Stimulated activated naive B cell treated with anti-CD40 and anti-IgM and Interleukin-4, amounts not matched to agents 10 μg/mL and 1 μg/mL and 100 μg/mL, for 72 hours (primary cell): ENCODE measurements at places on chromosomes 4 and X.

DNA sequence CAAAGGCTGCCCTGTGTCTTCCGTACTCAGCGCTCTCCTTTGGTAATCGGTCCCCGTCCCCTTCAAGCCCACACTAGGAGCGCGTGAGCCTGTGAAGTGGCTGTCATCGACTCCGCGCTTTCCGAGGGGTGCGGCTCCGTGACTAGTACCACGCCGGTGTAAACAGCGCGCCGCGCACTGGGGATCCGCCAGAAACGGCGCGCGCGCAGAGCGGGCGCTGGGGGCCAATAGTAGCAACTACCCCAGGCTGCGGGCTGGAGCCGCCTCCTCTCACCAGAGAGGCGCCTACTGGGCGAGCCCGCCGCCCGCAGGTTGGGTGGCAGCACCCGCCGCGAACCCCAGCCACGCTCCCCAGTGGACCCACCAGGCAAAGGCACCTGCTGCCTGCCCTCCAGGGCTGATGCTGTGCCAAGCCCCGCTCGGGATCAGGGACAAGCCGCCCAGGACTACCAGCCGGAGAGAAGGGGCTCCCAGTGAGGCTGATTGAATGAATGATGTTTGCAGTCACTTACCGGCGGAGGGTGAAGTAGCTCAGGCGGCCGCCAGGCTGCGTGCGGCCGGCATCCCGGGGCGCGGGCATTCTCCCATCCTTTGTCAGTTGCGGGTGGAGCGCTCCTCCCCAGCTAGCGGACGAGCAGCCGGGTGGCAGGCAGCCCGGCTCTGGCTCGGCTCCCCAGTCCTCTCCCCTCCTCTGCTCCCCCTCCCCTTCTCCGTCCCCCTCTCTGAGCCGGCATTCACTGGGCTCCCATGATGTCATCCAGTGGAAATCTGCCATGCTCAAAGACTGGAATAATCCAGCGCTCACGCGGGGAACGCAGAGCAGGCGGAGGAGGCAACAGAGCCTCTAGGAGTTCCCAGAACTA is 370.3 kb upstream of the SMIM31 start:
- DNase-seq: no peak
- no peak overlapping the region for H3K27ac ChIP-seq
- H3K36me3 ChIP-seq: no peaks in the 10 kb centered on the region
- peaks cover 31% of the 10 kb centered on the region for H3K27me3 ChIP-seq

GRCh38 chr4:24791043-24791442 is 4.3 kb upstream of the SOD3 start:
- DNase-seq: no peak
- H3K36me3 ChIP-seq: no peaks in the 10 kb centered on the region
- peaks cover 18% of the 10 kb centered on the region for H3K27me3 ChIP-seq
- no peak overlapping the region for H3K4me3 ChIP-seq
- H3K4me1 ChIP-seq: no peaks in the 10 kb centered on the region

DNA sequence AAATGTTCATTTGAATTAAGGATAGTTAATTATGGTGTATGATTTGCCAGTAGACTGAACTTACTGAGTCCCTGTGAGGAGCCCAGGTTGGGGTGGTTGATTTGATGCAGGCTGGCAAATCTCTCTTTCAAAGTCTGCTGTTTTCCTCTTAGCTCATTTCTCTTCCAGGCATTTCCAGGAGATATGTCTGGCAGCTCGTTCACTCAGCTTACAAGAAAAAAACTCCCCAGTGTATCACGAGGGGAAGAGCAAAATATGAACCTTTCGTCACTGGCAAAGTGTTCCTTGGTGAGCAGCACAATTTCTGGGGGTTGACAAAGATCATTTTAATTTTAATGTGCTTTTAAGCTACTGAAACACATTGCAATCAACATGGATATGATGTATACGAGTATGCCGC is 244.2 kb downstream of the CBLL2 start:
- H3K4me1 ChIP-seq: no peaks in the 10 kb centered on the region
- no peaks in the 10 kb centered on the region for H3K36me3 ChIP-seq
- DNase-seq: no peak
- H3K4me3 ChIP-seq: no peak overlapping the region
- H3K27ac ChIP-seq: no peak overlapping the region

DNA sequence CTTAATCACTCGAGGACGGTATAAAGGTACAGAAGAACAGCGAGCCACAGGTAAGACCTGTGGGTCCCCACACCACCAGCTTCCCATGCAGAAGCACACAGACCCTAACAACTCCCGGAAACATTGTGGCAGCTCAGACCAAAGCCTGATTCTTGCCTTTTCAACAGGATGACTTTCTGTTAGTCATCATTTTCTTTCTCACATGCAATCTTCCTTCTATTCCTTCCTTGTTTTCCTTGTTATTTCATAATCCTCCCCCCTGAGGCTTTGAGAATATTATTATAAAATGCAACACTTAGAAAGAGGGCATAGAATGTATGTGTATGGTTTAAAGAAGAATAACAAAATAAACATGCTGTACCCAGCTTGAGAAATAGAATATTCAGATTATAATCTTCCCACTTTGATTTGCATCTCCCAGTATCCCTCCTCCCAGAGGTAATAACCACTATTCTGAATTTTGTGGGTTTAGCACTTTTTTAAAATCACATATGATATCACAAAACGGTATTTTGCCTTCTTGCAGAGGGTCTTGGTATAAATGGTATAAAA is 100.9 kb downstream of the FHDC1 start:
- H3K27me3 ChIP-seq: no peaks in the 10 kb centered on the region
- DNase-seq: no peak
- no peak overlapping the region for H3K4me3 ChIP-seq
- H3K36me3 ChIP-seq: peaks cover 2% of the 10 kb centered on the region
- no peaks in the 10 kb centered on the region for H3K4me1 ChIP-seq

DNA sequence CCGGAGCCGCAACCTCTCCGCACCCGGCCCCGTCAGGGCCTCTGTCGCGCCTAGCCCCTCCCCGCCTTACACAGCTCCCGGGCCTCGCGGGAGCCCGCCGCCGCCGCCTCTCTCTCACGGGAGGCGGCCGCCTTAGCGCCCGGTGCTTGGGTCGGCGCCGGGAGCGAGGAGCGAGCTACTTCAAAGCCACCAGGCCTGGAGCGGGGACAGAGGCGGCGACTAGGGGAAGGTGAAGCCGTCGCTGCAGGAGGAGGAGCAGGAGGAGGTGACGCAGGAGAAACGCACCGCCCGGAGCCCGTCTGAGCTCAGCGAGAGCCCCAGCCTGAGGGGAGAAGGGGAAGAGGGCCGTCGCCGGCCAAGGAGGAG is 250 bp downstream of the USP9X start:
- H3K27ac ChIP-seq: peak overlapping the region; percentile 100
- no peaks in the 10 kb centered on the region for H3K27me3 ChIP-seq
- H3K4me1 ChIP-seq: peaks cover 11% of the 10 kb centered on the region
- H3K4me3 ChIP-seq: peak overlapping the region; percentile 97
- peak; percentile 69 for DNase-seq

- H3K4me1 ChIP-seq: peaks cover 31% of the 10 kb centered on the region
- H3K27me3 ChIP-seq: peaks cover 15% of the 10 kb centered on the region
- no peak overlapping the region for H3K4me3 ChIP-seq
- DNase-seq: peak; percentile 17
- H3K36me3 ChIP-seq: no peaks in the 10 kb centered on the region
- H3K27ac ChIP-seq: no peak overlapping the region
Measured at GRCh38 chr4:54315561-54316538, 86.8 kb downstream of the PDGFRA start.

GRCh38 chr4:3338321-3338838 is 45.6 kb downstream of the RGS12 start:
- no peak overlapping the region for H3K4me3 ChIP-seq
- H3K27ac ChIP-seq: no peak overlapping the region
- no peaks in the 10 kb centered on the region for H3K36me3 ChIP-seq
- no peak for DNase-seq

- peak overlapping the region; percentile 32 for H3K4me3 ChIP-seq
- DNase-seq: no peak
- peaks cover 21% of the 10 kb centered on the region for H3K27me3 ChIP-seq
- H3K27ac ChIP-seq: no peak overlapping the region
- peaks cover 15% of the 10 kb centered on the region for H3K4me1 ChIP-seq
- peaks cover 14% of the 10 kb centered on the region for H3K36me3 ChIP-seq
Measured at GRCh38 chrX:13651150-13651549, 1.8 kb upstream of the TCEANC start.

DNA sequence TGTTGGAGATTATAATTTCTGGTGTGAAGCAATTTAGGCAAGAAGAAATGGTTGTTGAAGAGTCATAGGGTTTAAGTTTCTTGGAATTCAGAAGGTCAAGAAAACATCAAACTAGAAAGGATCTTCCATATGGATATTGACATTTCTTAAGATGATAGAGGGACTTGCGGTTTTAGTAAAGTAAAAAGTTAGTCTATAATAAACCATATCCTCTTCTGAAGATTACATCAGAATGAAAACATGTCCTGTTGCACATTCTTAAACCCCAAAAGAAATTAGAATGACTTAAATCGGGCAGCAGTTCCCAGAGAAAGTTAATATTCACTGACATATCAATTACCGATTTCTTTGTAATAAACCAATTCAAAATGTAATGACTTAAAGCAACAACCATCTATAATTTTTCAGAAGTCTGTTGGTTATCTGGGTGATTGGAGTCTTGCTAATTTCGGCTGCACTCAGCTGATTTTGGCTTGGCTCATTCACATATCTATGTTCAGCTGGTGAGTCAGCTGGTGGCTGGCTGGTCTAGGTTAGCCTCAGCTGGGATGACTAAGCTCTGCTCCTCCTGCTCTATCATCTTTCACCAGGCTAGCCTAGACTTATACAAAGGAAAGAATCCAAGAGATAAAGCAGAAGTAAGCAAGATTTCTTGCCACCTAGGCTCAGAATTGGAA is 24.4 kb upstream of the DYNLT3 start:
- no peak overlapping the region for H3K4me3 ChIP-seq
- H3K27me3 ChIP-seq: peaks cover 28% of the 10 kb centered on the region
- H3K36me3 ChIP-seq: no peaks in the 10 kb centered on the region
- no peak for DNase-seq

GRCh38 chr4:77728420-77728819 is 90.7 kb downstream of the CNOT6L start:
- no peaks in the 10 kb centered on the region for H3K27me3 ChIP-seq
- H3K27ac ChIP-seq: no peak overlapping the region
- H3K4me3 ChIP-seq: no peak overlapping the region
- peaks cover 36% of the 10 kb centered on the region for H3K36me3 ChIP-seq
- no peak for DNase-seq

- H3K4me1 ChIP-seq: no peaks in the 10 kb centered on the region
- no peak overlapping the region for H3K27ac ChIP-seq
- H3K4me3 ChIP-seq: no peak overlapping the region
- no peak for DNase-seq
- no peaks in the 10 kb centered on the region for H3K36me3 ChIP-seq
Measured at GRCh38 chr4:156475322-156475721, 496.3 kb downstream of the PDGFC start.

DNA sequence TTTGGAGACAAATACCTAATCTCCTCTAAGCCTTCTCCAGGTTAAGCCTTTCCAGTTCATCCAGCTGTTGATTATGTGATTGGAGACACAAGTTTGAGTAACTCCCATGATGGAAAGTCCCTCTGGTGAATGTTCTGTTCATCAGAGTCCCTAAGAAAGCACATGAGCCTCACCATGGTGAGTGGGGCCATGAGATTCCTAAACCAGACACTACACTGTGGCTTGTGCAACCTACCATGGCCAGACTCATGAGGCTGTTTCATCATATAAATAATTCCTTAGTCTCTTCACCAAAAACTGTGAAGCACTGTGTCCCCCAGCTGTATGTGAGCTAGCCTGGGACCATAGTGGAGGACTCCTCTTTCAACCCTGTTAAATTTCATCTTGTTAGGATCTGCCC is 14.4 kb downstream of the PKD2 start:
- H3K4me1 ChIP-seq: peaks cover 9% of the 10 kb centered on the region
- peaks cover 24% of the 10 kb centered on the region for H3K36me3 ChIP-seq
- no peak overlapping the region for H3K27ac ChIP-seq
- no peak overlapping the region for H3K4me3 ChIP-seq
- H3K27me3 ChIP-seq: no peaks in the 10 kb centered on the region

DNA sequence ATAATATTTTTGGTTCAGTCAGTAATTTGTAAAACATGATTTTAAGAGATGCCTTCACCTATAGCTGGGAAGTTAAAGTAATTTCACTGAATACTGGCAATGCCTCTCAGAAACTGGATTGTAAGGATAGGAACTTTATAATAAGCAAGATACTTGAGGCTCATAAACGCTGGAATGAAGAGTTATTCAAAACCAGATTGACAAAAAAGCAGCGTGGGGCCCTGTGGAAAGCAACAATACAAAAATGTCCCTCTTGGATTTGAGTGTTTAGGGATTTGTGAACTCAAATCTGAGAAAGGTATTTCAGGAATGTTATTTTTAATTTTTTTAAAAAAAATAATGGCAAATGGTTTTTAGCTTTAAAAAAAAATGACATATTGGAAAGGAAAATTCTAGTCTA is 94.6 kb downstream of the ANK2 start:
- H3K27me3 ChIP-seq: no peaks in the 10 kb centered on the region
- H3K4me3 ChIP-seq: no peak overlapping the region
- no peak overlapping the region for H3K27ac ChIP-seq
- peaks cover 6% of the 10 kb centered on the region for H3K4me1 ChIP-seq

DNA sequence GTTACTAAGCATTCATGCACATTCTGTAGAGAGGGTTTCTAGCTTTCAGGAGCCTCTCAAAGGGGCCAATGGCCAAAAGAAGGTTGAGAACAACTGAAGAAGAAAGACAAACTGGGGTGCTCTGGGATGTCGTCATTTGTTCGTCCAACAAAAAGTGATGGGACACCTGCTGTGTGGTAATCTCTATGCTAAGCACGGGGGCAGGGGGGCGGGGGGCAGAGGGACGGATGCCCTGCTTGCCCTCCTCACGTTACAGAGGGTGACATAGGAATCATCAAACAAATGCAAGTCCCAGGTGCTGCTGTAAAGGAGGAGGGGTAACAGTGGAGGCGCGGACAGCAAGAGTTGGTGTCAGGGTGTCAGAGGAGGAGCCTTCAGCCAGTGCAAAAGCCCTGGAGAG is 12.8 kb upstream of the CRMP1 start:
- H3K27ac ChIP-seq: no peak overlapping the region
- H3K4me1 ChIP-seq: no peaks in the 10 kb centered on the region
- H3K27me3 ChIP-seq: peaks cover 78% of the 10 kb centered on the region
- peaks cover 4% of the 10 kb centered on the region for H3K36me3 ChIP-seq
- no peak for DNase-seq

- H3K4me1 ChIP-seq: no peaks in the 10 kb centered on the region
- peaks cover 3% of the 10 kb centered on the region for H3K27me3 ChIP-seq
- no peak for DNase-seq
- H3K36me3 ChIP-seq: no peaks in the 10 kb centered on the region
Measured at GRCh38 chr4:43113196-43113595, 220.7 kb downstream of the GRXCR1 start.

GRCh38 chr4:185404031-185404430 is 7.4 kb downstream of the ANKRD37 start:
- H3K27me3 ChIP-seq: no peaks in the 10 kb centered on the region
- peaks cover 18% of the 10 kb centered on the region for H3K36me3 ChIP-seq
- no peak for DNase-seq
